Stimulated activated CD8-positive, alpha-beta memory T cell treated with anti-CD3 and anti-CD28 coated beads, Interleukin-7, amount 100 ng/mL, for 4 hours (primary cell): ENCODE measurements at places on chromosomes 13 and 19.

- DNase-seq: peak; percentile 42
Measured at GRCh38 chr19:55486971-55487923, 989 bp upstream of the SSC5D start.

DNA sequence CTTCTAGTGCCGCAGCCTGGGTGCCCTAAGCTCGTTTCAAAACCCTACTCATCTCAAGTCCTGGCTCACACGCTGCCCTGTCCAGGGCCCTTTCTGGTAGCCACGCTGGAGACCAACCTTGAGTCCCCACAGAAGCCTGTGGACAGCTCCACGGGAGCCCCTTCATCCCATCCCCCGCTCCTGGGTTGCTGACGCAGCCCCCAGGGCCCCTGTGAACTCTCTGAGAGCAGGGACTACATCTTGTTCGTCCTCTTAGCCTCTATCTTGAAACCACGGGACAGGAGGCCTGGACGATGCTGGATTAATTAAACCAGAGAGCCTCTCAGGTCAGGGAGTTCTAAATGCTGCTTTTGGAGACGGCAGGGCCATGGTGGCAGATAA is 7.4 kb downstream of the MLLT1 start:
- DNase-seq: no peak

- no peak for DNase-seq
Measured at GRCh38 chr13:73169971-73170370, 111.2 kb downstream of the KLF5 start.

- DNase-seq: no peak
Measured at GRCh38 chr13:43587376-43587775, 199.4 kb downstream of the ENOX1 start.

- no peak for DNase-seq
Measured at GRCh38 chr19:27775395-27775794, 1437.6 kb downstream of the UQCRFS1 start.

GRCh38 chr13:40786568-40786996 is 2.8 kb upstream of the SLC25A15 start:
- DNase-seq: no peak

DNA sequence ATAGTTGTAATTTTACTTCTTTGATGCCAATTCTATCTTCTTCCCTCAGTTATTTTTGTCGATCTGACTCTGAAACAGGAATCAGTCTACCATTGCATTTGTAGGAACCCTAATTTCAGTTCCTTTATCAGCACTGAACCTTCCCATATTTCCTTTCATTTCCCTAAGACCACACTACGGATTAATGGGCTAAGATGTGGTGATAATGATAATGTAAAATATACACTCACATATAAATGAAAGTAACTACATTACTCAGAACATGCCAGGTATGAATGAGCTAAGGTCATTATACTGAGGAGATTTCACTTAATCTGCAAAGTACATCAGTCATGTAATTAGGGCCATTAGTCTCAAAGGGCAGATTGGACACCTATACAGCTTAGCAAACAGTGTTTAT is 60.2 kb upstream of the RFC3 start:
- no peak for DNase-seq

- no peak for DNase-seq
Measured at GRCh38 chr13:112060899-112061366, 6.0 kb upstream of the SOX1 start.

- DNase-seq: no peak
Measured at GRCh38 chr19:38511074-38511708, 77.7 kb downstream of the RYR1 start.

DNA sequence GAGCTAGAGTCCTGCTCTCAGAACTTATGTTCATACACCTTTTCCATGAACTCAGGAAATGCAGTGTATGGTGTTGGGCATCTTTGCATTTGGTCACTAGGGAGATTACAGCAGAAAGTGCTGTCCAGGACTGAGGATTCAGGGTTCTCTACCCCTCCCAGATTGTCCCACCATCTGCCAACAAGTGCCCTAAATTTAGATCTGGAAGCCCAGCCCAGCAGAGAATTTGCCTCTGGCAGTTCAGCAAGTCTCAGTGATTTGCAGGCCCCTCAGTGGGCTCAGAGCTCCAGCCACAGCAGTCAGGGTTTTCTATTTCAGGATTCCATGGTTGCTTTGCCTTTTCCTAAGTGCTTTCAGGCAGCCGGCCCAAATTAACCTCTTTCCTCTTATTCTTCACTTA is 23.4 kb downstream of the CNFN start:
- DNase-seq: no peak
